ENCODE measurements at places on chromosomes 3 and 15.

- DNase-seq = no peak
These were observed 8.4 kb downstream of the CDAN1 start for GRCh38 chr15:42728560-42728959.

- DNase-seq = no peak
These were observed 176.5 kb downstream of the SOX2 start for GRCh38 chr3:181888234-181888633.

DNA sequence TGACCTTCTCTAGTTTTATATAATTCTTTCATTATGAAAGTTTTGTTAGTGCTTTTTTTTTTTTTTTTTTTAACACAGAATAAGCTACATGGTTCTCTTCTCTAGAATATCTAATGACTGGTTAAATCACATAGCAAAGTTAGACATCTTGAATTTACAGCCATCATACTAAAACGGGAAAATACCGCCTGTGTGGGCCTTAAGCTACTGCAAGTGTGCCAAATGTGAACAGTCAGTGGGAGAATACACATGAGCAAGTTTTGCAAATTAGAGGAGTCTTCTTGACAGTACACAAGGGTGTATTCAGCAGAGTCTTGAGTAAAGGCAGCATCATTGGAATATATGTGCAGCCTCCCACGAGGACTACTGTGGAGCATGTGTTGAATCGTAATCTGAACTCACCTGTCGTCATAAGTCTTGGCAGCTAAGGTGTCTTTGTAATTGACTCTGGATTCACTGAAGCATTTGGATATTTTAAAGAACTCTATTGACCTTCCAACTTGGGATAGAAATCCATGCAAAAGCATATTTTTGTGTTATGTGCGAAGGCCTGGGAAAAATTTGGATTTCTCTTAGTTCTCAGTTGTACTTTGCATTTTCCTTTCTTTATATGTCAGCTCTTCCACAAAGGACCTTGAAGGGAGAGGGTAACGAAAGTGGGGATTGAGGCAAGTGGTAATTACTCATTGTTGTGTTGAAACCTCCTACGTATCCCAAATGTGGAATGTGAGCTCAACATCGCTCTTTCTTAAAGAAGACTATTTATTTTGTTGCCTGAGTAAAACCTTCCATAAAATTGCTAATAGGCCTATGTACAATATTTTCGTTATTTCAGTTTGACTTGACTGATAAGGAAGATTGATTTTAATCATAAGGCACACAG lies 117.4 kb downstream of the ATG7 start:
- DNase-seq = no peak

DNA sequence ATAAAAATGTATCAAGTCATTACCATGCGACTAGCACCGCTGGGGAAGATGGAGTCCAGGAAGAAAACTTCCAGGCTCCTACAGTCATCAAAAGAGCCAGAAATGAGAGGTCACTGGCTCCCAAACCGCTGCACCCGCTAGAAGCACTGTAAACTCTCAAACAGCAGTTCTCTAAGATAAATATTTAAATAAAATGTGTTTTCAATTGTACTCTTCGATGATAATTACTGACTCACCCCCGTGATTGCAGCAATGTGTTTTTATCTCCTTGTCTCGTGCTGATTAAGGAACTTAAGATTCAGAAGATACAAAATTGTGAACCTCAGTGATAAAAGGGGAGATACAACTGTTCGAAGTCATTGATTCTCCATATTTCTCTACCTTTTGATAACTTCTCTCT lies 45.8 kb upstream of the FOXP1 start:
- DNase-seq = no peak

- DNase-seq = no peak
These were observed 64.3 kb downstream of the MGLL start for GRCh38 chr3:127758013-127758412.

Measured in stimulated activated naive CD8-positive, alpha-beta T cell treated with anti-CD3 and anti-CD28 coated beads, Interleukin-15, Interleukin-2, amounts not matched to agents 100 U/mL and 50 U/mL, for 24 hours (primary cell).